NCI-H774 (cell line): ENCODE measurements at places on chromosomes 6 and 20.

DNA sequence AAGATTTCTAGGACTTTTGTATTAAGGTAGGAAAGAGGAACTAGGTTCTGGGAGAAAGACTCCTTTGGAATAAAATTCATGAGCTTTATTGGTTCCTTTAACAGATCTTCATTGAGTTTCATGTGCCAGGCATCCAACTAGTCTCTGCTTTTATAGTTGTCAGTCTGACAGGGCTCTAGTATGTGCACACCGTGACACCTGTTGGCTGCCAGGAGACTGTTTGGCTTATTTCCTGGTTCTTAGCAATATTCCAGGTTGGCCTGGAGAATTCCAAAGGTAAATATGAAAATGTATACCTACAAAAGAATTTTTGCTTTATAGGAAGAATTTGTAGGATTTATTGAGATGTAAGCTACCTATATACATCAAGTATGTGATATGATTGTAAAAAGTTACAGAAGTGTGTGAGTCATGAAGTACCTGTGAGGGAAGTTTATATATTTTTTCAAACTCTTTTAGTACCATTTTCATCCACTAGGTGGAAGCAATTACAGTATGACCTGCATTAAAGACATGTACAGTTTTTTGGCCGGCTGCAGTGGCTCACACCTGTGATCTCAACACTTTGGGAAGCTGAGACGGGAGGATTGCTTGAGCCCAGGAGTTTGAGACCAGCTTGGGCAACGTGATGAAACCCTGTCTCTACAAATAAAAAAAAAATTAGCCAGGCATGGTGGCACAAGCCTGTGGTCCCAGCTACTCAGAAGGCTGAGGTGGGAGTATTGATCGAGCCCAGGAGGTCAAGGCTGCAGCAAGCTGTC is 35.2 kb downstream of the NDUFAF5 start:
- peak; percentile 42 for DNase-seq

DNA sequence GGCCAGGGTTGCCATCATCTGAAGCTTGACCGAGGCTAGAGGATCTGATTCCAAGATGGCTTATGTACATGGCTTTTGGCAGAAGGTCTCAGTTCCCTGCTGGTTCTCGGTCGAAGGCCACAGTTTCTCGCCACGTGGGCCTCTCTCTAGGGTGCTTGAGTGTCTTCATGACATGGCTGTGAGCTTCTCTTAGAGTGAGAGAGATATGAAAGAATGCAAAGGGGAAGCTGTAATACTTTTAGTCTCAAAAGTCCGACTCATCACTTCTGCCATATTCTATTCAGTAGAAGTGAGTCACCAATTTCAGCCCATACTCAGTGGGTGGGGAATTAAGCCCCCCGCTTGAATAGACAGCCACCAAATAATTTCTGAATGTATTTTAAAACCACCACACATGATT is 94.2 kb downstream of the UTRN start:
- DNase-seq: no peak

GRCh38 chr6:135192256-135193174 is 11.4 kb downstream of the MYB start:
- no peak for DNase-seq

GRCh38 chr20:34636648-34637047 is 40.2 kb downstream of the PIGU start:
- no peak for DNase-seq
